ENCODE measurements at places on chromosomes 6 and 20.
A peak's percentile ranks its signal among the peaks of the same experiment; 100 is the strongest.

- no peak for DNase-seq
Measured at GRCh38 chr6:112218563-112218962, 35.8 kb downstream of the LAMA4 start.

GRCh38 chr20:17417225-17417624 is 114.0 kb downstream of the BFSP1 start:
- DNase-seq: no peak

DNA sequence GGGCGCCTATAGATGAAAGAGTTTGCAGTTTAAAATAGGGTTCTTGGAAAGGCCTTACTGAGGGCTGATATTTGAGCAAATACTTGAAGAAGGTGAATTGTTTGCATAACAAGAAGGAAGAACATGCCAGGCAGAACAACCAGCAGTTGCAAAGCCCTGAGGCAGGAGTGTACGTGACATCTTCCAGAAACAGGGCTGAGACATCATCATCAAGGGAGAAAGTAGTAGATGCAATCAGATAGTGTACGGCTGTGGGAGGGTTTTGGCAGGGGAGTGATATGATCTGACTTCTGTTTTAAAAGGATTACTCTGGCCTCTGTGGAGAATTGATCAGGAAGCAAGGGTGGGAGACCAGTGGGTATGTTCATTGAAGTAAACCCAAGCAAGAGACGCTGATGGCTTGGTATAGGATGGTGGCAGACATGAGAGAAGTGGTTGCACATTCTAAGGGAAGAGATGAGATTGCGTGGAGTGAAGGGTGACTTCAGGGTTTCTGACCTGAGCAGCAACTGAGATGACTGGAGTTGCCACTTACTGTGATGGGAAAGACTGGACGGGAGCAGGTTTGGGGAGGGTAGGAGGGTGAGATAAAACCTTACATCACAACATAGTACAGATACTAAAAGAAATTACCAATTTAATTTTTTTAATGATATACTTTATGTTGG is 28.8 kb downstream of the RIOK1 start:
- DNase-seq: no peak

DNA sequence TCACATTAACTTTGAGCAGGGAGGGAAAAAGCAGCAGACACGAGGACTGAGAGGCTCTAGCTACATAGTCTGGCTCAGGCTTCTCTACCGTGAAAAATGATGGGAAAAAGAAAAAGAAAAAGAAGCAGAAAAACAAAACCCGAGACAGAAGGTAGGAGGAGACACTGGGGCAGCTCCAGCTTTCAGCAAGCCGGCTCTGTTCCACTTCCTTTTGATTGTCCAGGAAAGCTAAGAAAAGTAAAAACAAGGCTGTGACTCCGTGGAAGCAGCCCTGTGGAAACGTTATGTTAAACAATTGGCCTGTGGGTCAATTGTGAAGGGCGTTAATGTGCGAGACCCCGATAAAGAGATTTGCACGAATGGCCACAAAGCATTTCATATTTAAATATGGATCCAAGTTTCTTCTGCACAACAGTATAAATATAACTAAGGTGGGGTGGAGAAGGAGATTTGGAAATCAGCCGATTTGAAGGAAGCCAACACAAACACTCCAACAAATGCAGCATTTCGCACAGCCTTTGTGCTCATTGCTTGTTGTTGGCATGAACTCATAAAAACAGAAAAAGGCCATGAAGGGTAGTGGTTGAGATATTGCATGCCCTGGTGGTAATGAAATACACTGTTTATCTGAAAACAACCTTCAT is 236.9 kb upstream of the JAG1 start:
- no peak for DNase-seq

DNA sequence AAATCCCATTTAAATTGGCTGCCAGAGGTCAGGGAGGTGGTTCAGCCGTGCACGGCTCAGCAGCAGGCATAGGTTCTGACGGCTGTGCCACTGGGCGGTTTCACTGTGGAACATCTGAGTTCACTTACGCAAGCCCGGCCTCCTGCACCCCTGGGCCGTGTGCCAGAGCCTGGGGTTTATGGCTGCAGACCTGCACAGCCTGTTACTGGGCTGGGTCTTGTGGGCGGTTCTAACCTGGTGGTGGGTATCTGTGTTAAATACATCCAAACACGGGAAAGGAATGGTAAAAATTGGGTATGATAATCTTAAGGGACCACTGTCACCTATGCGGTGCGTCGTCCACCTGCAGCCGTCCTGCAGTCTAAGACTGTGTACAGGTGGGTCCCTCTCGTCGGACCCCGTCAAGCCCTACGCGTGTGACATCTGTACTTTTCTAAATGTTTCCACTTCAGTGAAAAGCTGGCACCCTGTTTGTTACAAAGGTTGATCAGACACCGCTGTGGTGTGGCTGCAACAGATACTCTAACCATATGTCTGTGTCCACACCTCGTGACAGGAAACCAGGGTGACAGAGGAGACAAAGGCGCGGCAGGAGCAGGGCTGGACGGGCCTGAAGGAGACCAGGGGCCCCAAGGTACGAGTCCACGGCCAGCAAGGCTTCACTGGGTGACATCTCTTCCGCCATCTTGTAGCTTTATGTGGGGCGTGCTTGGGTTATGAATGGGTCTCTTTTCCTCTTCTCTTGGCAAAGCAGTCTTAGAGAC is 21.5 kb downstream of the COL9A3 start:
- peak; percentile 24 for DNase-seq
